Stimulated activated CD4-positive, alpha-beta T cell treated with anti-CD3 and anti-CD28 coated beads, Interleukin-4, amount 100 ng/mL, for 1 hour (primary cell): ENCODE measurements at places on chromosomes 6 and 20.

GRCh38 chr6:3139090-3139903, 18.0 kb downstream of the TUBB2A start:
- DNase-seq, result no peak

DNA sequence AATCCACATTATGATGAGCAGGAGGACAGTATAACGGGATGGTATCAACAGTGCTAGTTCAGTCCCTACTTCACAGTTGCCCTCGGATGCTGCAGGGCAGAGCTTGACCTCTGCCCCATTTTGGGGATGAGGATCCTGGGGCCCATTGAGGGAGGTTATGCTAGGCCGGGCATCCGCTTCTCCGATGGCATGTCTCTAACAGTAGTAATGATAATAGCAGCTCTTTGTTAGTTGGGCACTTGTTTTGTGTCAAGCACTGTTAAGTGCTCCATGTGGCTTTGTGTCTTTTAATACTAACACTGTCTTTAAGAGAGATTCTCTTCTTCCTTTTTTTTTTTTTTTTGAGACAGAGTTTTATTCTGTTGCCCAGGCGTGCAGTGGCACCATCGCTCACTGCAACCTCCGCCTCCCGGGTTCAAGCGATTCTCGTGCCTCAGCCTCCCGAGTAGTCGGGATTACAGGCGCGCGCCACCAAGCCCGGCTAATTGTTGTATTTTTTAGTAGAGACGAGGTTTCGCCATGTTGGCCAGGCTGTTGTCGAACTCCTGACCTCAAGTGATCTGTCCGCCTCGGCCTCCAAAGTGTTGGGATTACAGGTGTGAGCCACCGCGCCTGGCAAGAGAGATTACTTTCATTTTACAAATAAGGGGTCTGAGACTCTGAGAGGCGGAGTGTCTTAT, 1.1 kb downstream of the MAPRE1 start:
- no peak for DNase-seq

GRCh38 chr6:73024598-73024997, 200.7 kb downstream of the KHDC1L start:
- no peak for DNase-seq

DNA sequence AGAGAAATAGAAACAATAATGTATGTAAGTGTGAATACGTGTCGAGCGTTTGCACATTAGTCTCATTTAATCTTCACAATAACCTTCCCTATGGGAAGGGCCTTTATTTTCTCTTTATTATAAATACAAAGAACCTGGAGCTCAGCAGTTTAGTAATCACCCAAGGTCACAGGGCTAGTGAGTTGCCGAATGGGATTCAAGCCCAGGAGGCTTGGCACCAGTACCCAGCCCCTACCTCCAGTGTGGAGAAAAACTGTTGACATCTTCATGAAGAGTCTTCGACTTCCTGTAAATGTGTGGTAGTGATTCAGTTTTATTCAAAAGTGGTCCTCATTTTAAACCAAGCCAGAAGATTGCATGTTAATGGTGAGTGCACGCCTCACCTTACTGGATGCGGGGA, 162.8 kb downstream of the SCML4 start:
- no peak for DNase-seq

- DNase-seq, result no peak
Measured at GRCh38 chr6:21666201-21666691, 72.7 kb downstream of the SOX4 start.
